ENCODE measurements at places on chromosomes 6 and 20.

DNA sequence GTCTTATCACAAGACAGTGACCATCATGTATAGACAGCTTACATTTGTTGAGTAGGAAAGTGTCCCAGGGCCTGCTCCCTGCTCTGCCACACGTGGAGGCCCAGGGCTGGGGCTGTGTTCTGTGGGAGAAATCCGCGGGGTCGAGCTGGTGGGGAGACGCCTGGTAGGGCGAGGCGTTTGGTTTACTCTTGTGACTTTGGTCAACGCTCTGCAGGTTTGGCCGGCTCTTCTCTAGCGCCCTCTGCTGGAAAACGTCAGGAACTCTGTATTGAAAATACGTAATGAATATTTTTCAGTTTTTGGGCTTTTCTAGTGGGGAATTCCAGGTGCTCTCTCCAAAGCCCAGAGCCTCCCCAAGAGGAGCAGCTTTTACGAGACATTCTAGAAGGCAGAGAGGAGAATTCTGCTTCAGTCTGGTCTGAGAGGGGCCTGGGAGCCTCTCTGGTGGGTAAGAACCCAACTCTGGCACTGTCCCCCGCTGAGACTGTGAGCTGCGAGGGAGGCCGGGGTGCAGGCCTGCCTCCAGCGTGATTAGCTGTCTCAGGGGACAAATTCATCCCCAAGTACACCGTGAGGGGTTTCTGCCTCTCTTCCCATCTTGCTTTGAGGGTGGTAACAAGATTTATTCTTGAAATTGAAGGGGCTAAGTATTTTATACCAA lies 112.6 kb upstream of the RALGAPA2 start:
- peak; percentile 30 for DNase-seq

DNA sequence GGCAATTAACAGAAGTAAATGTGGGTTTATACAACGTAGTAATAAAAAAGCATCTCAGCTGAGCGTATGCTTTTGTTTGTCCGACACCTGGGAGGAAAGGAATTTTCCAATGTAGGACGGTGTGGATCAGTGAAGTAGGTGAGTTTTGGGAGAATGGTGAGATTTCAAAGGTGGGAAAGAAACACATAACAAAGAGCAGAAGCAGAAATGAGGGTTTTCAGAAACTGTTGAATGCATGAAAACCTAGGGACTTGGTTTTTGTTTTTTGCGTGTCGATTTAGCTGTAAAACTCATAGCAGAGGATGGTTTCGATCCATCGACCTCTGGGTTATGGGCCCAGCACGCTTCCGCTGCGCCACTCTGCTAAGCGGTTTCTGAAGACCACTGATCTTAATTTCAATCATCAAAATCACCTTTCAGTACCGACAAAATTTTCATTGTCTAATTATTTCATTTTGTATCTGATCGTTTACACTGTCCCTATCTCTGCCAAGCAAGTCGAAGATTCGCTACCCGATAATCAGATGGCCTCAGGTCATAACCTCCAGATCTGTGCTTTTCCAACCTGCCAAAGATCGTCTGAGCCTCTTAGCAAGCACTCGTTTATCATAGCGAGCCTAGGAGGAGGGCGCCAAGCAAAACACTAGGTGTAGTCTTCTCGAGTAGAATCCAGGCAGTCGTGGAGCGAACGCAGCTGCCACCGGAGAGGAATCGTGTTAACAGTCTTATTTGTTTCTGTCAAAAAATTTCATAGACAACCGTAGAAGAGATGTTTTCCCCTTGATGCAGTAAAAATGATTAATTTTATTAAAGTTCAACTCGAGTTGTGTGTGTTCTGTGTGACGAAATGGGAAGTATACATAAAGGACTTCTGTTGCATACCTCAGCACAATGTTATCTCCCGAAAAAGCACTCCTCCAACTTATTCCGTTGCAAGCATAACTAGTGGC lies 20.9 kb upstream of the POM121L2 start:
- DNase-seq, result no peak

GRCh38 chr6:125224231-125224861 lies 70.8 kb downstream of the TPD52L1 start:
- no peak for DNase-seq

DNA sequence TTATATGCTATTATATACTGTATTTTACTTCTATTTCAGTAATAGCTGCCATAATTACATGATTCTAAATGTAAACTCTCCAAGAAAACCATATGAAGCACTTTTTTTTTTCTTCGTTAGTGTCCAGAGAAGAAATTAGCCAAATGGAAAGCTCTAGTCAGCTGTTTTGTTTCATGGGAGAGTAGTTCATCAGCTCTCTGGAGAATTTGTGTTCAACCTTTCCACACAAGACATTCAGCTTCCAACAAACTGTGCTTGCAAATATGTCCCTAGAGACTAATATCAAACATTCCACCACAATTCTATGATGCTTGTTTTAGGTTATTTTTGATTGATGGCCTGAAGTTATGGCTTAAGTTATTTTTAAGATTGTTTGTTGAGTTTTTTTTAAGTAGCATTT lies 19.5 kb downstream of the FHL5 start:
- DNase-seq, result no peak

GRCh38 chr20:49597825-49598395 lies 30.0 kb upstream of the PTGIS start:
- no peak for DNase-seq

DNA sequence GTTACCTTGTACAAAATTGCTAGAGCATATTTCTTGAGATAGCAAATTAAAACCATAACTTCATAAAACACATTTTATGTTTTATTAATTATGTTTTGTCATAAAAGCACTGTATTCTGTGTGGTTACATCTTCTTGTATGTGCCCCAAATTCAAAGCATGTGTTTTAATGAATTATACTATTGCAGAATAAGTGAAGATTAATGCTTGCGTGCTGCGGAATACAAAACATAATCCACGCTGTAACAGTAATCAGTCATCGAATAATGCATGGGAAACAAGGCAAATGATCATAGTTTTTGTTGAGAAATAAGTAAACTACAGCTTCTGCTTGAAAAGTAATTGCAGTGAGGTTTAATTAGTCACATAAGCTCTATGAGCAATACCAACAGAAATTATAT lies 459.2 kb upstream of the SOX4 start:
- DNase-seq, result no peak

GRCh38 chr6:44012078-44012493 lies 115.2 kb downstream of the MRPL14 start:
- no peak for DNase-seq

- DNase-seq, result no peak
These were observed 42.1 kb upstream of the BTN3A2 start for GRCh38 chr6:26322645-26323482.

Measured in T-helper 9 cell (primary cell).